ENCODE measurements at places on chromosomes 6 and 20. TPM values are rescaled to one million over a fixed set of nuclear protein-coding genes. Genes with fewer than 3 reads are reported as not detected.
A peak's percentile ranks its signal among the peaks of the same experiment; 100 is the strongest.

PPP1R3G gene
- 13.9 TPM for total RNA-seq

DNA sequence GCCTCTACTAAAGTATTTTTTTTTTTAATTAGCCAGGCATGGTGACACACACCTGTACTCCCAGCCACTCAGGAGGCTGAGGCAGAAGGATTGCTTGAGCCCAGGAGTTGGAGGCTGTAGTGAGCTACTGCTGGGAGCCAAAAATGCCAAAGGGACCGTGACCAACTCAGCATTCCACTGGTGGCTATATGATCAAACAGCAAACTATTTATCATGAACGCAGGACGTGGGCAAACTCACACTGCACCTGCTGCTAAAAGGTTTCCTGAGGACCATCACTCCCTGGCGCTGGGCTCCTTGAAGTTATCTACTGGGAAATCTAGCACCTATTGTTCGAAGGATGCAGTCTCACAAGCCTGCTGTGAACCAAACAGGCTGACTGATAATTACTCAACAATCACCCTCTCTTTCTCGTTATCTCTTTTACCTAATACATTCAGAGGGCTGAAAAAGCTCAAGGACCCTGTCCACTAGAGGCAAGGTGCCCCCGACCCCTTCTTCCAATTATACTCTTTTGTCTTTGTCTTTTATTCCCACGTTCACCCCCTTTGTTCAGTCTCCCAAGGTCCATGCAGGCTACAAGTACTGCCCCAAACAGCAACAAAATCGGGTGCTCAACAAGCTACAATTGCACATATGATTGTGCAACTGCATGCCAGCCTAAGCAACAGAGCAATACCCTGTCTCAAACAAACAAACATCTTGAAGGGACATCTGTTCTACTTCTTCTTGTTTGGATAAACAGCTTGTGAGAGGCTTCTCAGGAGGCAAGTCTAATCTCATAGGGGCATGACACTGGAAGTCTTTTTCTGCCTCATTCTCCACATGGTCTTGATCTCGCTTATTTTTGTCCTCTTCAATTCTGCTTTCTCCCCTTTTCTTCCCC lies 47.7 kb upstream of the PLN start:
- DNase-seq, result no peak

BHLHE23 gene
- total RNA-seq, result not detected

- DNase-seq, result no peak
These were observed 545.5 kb downstream of the EPM2A start for GRCh38 chr6:145189836-145190235.

GRCh38 chr6:98477231-98477630 lies 357.1 kb upstream of the POU3F2 start:
- DNase-seq, result no peak

DNA sequence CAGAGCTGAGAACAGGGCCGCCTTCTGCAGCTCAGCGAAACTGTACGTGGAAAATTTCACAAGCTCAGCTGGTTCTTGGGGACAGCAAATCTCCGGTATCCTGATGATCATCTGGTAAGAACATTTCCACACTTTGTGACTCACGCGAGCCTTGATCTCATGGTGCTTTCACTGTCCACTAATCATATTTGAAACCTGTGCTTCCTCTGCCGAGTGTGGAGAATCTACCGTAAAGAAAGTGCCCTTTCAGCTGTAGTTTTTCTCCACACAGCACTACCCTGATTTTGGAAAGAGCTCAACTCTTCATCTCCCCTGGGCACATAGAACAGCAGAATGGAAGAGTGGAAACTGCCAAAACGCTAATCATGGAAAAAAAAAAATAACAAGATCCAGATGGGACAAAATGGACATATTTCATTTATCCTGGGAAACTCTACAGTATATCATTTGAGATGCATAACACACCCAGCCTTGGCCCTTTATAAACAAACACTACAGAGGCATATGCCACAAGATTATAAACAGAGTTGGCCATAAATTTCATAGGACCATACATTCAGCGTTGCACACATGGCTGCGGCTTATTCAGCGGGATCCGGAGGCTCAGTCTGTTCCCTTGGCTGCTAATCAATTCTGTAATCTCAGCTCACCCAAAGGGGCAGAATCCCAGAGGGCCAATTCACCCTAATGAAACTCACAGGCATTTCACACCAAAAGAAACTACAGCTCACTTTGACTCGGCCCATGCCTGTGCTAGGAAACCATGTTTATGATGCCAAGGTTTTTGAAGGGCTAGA lies 434.5 kb downstream of the HDGFL1 start:
- DNase-seq, result peak; percentile 26

LBP gene
- 0.25 TPM for total RNA-seq

GRCh38 chr6:50116797-50117542 lies 67.2 kb upstream of the DEFB112 start:
- no peak for DNase-seq

DNA sequence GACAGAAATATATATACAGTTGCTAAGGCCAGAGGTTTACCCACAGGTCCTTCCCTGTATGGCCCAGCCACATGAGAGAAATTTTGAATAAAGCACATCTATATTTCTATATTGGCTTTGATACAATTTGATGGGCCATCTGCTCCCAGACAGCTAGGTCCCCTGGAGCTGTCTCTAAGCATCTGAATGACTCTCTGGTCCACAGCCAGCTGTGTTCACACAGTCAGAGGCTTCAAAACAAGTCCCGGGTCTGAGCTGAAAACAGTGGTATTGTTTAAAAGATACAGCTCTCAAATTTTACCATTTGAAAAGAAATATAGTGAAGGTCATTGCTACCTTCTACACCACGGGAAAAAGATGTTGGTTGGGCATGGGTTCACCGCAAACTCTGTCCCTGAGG lies 161.1 kb downstream of the SLC35B3 start:
- DNase-seq, result no peak

GJA1 gene
- 322 TPM for total RNA-seq

DNA sequence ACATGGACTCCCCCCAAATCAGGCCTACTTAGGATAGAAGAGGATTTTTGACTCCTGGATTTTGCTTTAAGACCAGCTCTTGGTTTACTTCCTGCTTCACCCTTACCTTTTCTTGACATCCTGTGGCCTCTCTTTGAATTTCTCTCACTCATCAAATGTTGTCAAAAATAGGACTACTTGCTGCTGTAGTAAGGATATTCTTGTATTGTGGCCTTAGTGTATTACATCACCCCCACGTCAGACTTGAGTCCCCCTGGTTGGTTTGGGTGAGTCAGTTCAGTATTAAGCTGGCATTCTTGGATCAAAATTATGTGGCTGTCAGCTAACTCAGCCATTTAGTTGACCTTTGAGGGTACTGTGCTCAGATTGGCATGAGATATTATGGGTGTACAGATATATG lies 1.1 kb downstream of the TPX2 start:
- DNase-seq, result no peak

DNA sequence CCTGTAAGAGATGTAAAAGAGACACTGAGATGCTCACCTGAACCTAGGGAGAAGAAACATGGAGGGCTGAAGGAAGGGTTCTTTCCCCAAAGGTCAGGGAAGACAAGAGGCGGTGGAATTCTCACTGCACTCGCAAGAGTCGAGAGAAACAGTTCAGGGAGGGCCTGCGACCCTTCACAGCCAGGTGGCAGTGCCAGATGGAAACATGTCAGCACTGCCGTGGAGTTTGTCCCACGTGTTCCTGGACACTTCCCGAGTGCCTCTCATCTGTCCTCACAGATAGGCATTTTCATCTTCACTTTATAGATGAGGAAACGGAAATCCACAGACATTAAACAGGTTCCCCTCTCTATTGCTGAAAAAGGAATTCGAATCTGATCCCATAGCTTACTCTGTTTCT lies 70.4 kb upstream of the SYNJ2 start:
- DNase-seq, result no peak

GRCh38 chr6:5012519-5012918 lies 8.7 kb upstream of the RPP40 start:
- DNase-seq, result no peak

ANKRD66 gene
- not detected for total RNA-seq

ATP6V1G2 gene
- 2.1 TPM for total RNA-seq

- no peak for DNase-seq
These were observed 7.2 kb downstream of the MAP3K4 start for GRCh38 chr6:160998766-160999165.

DNA sequence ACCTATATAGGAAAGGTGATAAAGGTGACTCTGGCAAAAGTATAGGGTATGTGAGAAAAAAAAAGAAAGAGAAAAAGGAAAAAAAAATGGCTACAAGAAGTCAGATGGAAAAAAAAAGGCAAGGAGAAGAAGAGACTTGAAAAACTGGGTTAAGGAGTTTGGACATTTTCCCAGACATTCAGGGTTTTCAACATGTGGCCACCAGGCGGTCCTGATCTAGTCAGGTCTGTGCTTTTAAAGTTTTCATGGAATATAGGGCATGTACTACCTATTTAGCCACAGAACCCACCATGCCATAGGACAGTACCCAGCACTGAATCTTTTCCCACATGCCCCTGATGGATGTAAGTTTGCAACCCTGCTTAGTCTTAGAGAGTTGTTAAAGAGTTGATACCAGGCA lies 433.7 kb downstream of the MAFB start:
- no peak for DNase-seq

GRCh38 chr6:34736823-34737222 lies 20.5 kb upstream of the SNRPC start:
- no peak for DNase-seq

DNA sequence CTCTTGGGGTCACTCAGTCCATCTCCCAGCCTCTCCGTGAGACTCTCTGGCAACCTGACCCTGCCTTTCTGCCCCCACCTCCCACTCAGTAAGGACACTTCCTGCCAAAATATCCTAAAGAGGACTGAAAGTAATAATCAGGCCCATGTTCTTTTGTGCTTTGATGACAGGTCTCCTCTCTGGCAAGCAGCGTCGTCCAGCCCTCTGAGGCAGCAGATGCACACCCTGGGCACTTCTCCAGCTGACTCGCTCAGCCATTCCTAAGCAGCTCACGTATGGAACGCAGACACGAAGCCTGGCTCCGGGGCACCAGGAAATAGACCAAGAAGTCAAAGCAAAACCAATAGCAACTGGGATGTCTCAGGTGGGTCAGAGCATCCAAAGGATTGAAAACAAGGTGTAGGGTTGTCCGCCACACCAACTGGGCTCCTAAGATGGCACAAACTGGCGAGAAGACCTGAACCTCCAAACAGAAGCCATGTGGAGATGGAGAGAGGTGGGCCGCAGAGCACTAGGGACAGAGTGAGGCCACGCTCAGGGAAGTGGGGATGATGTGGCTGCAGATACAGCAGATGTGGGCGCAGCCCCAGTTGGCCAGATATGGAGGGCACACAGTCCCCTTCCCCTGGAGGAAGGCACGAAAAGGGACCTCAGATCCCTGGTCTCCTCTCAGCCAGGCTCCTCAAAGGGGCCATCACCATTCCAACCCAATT lies 99.3 kb downstream of the PRND start:
- DNase-seq, result peak; percentile 57

DNA sequence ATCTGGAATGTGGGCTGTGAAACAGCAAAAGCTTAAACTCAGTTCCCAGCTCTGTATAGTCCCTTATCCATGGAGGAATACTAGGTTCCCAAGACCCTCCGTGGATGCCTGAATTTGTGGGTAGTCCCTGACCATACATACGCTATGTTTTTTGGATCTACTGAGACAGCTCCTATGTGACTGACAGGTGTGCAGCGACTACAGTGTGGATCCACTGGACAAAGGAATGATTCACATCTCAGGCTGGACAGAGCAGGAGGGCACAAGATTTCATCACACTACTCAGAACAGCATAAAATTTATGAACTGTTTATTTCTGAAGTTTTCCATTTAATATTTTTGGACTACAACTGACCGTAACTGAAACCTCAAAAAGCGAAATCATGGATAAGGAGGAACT lies 125.3 kb downstream of the MAP7 start:
- no peak for DNase-seq

GRCh38 chr20:24754691-24755090 lies 194.4 kb upstream of the CST7 start:
- DNase-seq, result no peak

GRCh38 chr6:7142228-7142801 lies 34.6 kb downstream of the RREB1 start:
- no peak for DNase-seq

DNA sequence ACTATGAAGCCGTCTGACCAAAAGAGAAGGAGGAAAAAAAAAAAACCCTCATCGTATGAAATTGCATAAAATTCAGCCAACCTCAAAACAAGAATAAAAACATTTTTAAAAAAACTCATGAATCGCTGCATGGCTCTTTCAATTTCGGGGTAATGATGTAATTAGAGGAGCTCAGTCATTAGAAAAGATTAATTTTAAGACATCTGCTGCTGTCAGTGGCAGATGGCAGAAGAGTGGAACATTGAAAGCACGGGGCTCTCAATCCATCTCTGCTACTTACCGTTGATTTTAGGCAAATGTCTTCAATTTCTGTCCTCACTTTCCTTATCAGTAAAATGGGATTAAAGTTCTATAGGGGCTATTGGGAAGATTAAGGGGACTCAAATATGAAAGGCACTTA lies 79.1 kb downstream of the EYA2 start:
- DNase-seq, result no peak

DNA sequence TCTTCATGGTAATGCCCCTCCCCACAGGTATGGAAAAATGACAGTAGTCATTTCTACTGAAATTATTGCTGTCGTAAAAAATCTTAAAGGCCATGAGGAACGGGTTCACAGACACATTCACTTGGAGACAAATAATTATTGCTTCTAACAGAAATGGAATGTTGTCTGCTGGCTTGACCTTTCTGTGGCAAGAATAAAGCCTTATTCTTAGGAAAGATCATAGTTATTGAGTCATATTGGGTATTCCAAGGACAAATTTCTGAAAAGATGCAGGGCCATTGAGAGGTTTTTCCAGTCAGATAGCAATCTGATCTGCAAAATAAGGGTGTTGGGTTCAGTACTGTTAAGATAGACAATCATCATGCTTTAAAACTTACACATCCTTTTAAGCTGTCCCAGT lies 29.2 kb downstream of the AKAP7 start:
- DNase-seq, result no peak

GRCh38 chr20:1186367-1186991 lies 1.7 kb upstream of the TMEM74B start:
- no peak for DNase-seq

DNA sequence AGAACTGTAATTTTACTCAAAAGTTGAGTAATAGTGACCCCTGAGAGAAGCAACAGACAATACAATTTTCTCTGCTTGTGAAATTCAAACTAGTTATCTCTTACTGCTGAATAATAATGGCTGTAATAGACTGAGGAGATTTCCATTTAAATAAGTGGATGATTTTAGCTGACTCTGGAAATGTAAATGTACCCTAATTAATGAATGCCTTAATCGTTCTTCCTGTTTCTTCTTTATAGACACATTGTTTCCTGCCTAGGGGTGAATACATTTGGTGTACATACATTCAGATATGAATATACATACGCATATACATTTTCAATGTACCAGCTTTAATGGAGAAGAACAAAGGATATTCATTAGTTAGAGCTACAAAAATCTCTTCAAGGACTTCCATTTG lies 611.9 kb downstream of the TFAP2B start:
- DNase-seq, result no peak

GDAP1L1 gene
- 0.42 TPM for total RNA-seq

Measured in left ventricle myocardium superior (tissue), 1 donor.